ENCODE measurements at places on chromosomes 2 and 18.

GRCh38 chr2:181953881-181954537 is 31.6 kb upstream of the PPP1R1C start:
- peak; percentile 36 for DNase-seq

GRCh38 chr18:23106575-23106974 is 28.7 kb upstream of the CABLES1 start:
- no peak for DNase-seq

GRCh38 chr2:177983183-177983788 is 89.3 kb downstream of the PDE11A start:
- DNase-seq = no peak

DNA sequence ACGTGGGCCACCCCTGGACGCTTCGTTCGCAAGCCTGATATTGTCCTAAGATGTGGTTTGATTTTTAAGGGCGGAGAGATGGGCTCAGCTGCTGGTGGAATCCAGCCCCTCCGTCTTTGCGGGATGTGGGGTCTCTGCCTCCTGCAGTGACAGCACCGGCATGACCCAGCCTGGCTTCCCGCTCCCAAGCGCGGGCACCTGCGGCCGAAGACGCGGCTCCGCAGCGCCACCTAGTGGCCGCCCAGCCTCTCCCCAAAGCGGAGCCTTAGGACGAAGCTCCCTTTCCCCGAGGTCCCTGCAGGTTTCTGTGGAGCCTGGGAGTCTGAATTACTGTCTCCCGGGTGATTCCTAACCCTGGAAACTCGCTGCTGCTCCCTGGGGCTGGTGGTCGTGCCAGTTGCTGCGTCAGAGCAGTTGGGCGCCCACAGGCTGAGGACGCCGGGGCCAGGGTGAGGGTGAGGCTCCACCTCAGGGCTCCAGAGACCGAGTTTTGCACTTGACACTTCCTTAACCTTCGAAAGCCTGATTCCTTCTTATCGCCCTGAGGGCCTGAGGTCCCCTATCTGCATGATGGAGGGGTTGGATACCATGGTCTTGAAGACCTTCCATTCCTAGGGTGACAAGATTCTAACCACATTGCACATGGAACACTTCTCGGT is 137.5 kb downstream of the TPO start:
- DNase-seq = peak; percentile 32

DNA sequence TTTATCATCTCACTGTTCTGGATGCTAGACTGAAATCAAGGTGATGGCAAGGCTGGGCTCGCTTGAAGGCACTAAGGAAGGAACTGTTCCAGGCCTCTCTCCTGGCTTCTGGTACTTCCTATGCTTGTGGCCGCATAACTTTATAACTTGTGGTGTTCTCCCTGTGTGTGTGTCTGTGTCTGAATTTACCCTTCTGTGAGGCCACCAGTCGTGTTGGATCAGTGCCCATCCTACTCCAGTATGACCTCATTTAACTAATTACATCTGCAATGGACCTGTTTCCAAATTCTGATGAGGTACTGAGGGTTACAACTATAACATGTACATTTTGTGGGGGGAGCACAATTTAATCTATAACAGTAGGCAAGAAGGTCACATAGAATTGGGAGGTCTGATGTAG is 41.6 kb downstream of the LYPD6B start:
- no peak for DNase-seq

GRCh38 chr2:40642237-40642636 is 190.3 kb upstream of the SLC8A1 start:
- DNase-seq = no peak
